ENCODE measurements at places on chromosomes 1 and 21.

- no peak for DNase-seq
These were observed 141.5 kb upstream of the FGGY start for GRCh38 chr1:59155351-59155750.

DNA sequence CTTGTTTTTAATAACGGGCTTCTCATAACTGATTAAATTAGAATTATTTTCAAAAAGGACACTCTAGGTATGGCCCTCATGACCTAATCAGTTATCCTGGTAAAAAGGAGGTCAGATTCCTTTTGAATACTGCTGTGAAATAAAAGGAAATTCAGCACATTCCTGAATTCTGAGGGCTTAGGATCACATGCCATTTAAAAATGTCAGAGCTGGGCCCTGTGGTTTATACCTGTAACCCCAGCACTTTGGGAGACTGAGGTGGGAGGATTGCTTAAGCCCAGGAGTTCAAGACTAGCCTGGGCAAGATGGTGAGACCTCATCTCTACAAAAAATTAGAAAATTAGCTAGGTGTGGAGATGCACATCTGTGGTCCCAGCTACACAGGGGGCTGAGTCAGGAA lies 18.0 kb upstream of the RABGGTB start:
- no peak for DNase-seq

DNA sequence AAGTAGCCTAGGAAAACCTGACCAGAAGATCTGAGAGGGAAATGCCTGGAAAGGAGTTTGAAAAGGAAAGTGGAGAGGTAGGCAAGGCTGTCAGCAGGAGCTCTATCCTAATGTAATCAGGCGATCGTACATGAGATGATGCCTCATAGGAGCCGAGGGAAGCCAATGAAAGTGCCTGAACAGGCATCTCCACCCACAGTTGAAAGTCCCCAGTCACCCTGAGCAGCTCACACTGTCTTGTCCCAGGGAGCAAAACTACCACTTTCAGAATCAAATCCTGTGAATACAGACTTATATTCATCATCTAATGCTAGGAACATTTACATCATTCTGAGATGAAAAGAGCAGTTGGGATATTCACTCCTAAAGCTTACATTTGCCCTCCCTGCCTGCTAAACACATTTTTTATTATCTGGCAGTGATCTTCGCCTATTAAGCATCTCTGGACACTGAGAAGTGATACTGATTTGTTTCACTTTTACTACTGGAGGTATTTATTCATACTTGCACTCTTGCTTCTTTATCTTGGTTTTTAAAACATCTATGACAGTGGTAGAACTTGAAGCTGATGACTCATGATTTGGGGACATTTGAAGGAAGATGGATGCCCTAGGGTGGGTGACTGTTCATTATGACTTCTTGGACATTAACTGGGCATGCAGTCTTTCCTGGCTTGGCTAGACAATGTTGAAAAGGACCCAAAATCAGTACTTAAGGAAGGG lies 221.6 kb downstream of the SEC16B start:
- no peak for DNase-seq

DNA sequence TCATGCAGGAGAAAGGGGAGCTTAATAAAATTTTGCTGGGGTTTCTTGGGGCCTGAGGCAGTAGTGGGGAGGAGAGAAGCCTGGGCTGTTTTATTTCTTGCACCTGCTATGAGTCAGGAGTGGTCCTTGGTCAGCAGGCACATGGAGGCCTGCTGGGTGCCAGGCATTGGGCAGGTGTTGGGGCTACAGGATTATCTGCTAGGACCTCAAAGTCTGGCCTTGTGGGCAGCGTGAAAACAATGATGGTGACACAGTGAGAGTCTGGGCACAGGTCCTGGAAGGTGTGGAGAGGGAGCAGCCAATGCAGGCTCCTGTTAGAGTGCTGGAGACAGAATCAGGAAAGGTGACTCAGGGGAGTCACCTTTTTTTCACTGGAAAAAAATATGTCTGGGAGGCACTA lies 17.2 kb downstream of the ROR1 start:
- DNase-seq, result no peak

- no peak for DNase-seq
These were observed 5.9 kb downstream of the VSIG8 start for GRCh38 chr1:159856576-159856975.

- no peak for DNase-seq
These were observed 17.2 kb downstream of the IFNAR2 start for GRCh38 chr21:33246963-33247362.

All from activated T-helper 1 cell treated with anti-CD3 and anti-CD28 coated beads, Interleukin-12 subunit alpha, Interleukin-12 subunit beta, Interleukin-2, Interleukin-4 antibody, amounts not matched to agents 30 ng/mL and 10 ng/mL and 1 ng/mL, durations not matched to agents 14 hours and 24 hours and 36 hours (primary cell).